Islet precursor cell (in vitro differentiated cells): ENCODE measurements at places on chromosomes 16 and 17.
A peak's percentile ranks its signal among the peaks of the same experiment; 100 is the strongest.

- DNase-seq: peak; percentile 87
Measured at GRCh38 chr17:34654276-34654880, 75.0 kb downstream of the TMEM132E start.

DNA sequence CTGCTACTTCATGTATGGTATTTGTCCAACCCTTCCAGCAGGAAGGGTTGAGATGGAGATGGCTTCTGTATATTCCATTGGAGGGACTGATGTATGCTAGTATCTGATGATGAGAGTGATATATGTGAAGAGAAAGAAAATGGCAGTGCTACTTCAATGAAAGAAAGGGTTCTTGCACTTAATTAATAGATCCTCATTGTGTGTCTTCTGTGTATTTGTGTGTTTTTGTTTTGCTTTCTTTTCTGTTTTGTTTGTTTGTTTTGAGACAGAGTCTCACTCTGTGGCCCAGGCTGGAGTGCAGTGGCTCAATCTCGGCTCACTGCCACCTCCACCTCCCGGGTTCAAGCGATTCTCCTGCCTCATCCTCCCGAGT, 61.2 kb upstream of the CRYM start:
- DNase-seq: no peak

- DNase-seq: peak; percentile 72
Measured at GRCh38 chr17:17493249-17493985, 2.8 kb downstream of the RASD1 start.

DNA sequence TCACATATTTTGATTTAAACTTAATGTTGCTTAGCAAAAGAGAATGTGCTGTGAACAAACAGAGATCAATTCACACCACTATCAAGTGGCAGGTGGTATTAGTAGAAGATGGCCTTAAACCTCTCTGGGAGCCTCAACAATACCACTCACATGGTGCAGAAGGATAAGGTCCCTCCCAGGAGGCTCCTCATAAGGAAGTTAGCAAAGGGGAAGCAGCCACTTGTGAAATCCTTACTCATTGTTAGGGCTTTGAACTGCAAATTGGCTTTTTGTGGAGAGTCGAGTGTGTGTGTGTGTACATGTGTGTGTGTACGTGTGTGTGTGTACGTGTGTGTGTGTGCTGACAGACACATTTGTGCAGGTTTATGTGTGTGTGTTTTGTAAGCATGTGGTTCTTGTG, 48.9 kb upstream of the ASIC2 start:
- DNase-seq: no peak

DNA sequence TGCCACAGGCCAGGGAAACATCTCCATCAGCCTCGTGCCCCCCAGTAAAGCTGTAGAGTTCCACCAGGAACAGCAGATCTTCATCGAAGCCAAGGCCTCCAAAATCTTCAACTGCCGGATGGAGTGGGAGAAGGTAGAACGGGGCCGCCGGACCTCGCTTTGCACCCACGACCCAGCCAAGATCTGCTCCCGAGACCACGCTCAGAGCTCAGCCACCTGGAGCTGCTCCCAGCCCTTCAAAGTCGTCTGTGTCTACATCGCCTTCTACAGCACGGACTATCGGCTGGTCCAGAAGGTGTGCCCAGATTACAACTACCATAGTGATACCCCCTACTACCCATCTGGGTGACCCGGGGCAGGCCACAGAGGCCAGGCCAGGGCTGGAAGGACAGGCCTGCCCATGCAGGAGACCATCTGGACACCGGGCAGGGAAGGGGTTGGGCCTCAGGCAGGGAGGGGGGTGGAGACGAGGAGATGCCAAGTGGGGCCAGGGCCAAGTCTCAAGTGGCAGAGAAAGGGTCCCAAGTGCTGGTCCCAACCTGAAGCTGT, 3.4 kb downstream of the NXPH3 start:
- no peak for DNase-seq

- DNase-seq: no peak
Measured at GRCh38 chr16:17283016-17283415, 187.7 kb downstream of the XYLT1 start.

DNA sequence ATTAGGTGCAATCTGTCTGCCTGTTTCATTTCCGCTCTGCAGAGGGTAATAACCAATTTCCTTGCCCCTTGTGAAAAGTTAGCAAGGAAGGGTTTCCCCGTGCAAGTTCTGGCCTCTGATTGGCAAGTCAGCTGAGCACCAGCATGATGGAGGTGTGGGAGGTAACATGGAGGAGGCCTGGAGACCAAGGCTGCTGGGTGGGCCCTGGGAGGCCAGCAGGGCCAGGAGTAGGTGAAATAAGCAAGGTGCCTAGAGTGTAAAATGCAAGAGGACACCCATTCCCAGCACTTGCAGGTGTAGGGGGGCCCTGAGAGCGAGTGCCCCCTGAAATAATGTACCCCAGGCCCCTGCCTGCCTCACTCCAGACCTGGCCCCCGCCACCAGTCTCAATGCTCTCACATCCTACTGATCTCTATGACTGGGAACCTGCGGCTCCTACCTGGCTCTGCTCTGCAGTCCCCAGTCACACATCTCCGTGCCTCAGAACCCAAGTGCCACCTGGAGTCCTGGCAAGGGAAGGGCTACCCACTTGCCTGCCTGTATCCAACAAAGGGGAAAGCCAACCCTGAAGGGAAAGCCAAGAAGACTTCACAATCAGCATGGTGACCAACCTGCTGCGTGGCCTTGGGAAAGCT, 116.2 kb downstream of the C16orf78 start:
- DNase-seq: no peak
